COLO829 (cell line): ENCODE measurements at places on chromosomes 4 and X.

DNA sequence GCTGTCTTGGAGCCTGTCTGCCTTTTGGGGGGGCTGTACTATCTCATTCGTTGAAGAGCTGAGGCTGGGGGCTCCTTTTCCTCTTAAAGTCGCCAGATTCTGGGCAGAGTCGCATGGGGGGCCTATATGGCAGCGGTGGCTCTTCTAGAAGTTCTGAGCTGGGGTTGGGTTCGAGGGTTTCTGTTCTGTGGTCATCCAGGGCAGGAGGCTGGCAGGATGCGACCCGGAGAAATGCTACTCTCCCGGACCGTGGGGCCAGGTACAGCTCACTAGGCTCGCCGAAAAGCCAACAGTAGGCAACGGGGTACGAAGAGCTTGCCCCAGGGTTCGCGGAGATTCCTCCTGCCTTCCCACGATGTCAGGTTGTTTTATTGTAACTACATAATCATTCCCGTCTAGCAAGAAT, 1.9 kb upstream of the CITED1 start:
- no peak for DNase-seq

- DNase-seq, result no peak
Measured at GRCh38 chr4:101289306-101289705, 58.0 kb downstream of the PPP3CA start.

GRCh38 chrX:73668779-73669178, 105.8 kb downstream of the CHIC1 start:
- DNase-seq, result no peak

GRCh38 chrX:133434197-133434820, 19.0 kb upstream of the GPC4 start:
- no peak for DNase-seq

GRCh38 chrX:67555578-67556203, 11.9 kb downstream of the AR start:
- DNase-seq, result peak; percentile 9

DNA sequence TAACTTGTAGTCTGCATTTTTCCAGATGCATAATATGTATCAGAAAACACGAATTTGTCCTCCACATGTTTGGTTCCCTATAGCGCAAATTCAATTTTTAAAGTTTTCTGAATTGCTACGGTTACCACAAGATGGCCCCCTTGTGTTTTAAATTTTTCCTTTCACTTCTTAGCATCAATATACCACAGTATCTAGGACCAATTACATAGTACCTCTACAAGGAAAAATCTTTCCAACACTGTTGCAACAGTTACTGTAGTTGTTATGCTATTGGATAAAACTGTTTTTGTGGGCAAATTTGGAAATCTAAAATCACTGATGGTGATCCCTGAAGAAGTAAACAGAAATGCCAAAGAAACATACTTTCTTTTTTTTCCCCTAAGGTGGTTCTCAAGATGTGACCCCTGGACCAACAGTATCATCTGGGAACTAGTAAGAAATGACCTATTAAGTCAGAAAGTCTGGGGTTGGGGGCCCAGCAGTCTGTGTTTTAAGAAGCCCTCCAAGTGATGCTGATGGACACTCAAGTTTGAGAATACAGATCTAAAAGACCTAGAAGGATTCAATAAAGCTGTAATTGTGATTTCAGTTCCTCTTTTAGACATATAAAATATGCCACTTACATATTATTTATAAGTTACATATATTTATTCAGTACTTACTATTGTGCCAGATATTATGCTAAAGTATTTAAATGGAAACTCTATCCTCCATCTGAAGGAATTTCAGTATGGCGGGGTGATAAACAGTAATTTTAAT, 3.1 kb downstream of the ZGRF1 start:
- DNase-seq, result peak; percentile 34

GRCh38 chr4:107317611-107318010, 281.5 kb upstream of the DKK2 start:
- no peak for DNase-seq

GRCh38 chrX:68299898-68300297, 133.4 kb downstream of the OPHN1 start:
- no peak for DNase-seq
